ENCODE measurements at places on chromosomes 13 and 19.

DNA sequence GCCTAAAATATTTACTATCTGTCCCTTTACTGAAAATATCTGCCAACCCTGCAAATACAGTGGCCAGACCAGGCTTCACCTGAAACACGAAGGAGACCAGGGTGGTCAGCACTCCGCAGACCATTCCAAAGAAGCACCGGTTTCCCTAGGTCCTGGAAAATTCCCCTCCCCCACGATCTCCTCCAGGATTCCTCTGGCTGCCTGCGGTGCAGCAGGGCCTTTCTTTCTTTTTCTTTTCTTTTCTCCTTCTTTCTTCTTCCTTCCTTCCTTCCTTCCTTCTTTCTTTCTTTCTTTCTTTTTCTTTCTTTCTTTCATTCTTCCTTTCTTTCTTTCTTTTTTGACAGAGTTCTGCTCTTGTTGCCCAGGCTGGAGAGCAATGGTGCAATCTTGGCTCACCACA lies 152.7 kb downstream of the USP12 start:
- DNase-seq: no peak

DNA sequence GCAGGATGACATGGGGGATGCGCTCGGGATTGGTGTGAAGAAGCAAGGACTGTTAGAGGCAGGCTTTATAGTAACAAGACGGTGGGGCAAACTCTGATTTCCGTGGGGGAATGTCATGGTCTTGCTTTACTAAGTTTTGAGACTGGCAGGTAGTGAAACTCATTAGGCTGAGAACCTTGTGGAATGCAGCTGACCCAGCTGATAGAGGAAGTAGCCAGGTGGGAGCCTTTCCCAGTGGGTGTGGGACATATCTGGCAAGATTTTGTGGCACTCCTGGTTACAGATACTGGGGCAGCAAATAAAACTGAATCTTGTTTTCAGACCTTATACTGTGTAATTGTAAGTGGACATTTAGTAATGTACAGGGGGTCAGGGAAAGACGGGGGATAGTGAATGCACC lies 7.0 kb downstream of the KLK2 start:
- DNase-seq: no peak

- DNase-seq: no peak
Measured at GRCh38 chr19:21492947-21493906, 12.2 kb upstream of the ZNF429 start.

GRCh38 chr19:16041299-16041990 lies 34.9 kb upstream of the TPM4 start:
- DNase-seq: peak; percentile 72

DNA sequence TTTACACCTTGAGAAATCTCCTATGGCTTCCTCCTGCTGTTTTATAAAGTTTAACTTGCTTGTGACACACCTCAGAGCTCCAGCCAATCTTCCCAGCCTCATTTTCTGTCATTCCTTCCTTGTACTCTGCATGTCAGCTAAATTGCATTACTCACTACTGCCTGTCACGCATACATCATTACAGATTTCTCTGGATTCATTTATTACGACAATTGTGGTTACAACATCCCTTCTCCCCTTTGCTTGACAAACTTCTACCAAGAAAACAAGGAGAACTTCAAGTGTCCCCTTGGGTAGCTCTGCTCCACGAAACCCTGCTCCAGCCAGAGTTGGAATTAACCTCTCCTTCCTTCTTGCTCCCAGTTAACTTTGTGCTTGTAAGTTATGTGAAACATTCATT lies 22.0 kb upstream of the GPR18 start:
- DNase-seq: no peak

DNA sequence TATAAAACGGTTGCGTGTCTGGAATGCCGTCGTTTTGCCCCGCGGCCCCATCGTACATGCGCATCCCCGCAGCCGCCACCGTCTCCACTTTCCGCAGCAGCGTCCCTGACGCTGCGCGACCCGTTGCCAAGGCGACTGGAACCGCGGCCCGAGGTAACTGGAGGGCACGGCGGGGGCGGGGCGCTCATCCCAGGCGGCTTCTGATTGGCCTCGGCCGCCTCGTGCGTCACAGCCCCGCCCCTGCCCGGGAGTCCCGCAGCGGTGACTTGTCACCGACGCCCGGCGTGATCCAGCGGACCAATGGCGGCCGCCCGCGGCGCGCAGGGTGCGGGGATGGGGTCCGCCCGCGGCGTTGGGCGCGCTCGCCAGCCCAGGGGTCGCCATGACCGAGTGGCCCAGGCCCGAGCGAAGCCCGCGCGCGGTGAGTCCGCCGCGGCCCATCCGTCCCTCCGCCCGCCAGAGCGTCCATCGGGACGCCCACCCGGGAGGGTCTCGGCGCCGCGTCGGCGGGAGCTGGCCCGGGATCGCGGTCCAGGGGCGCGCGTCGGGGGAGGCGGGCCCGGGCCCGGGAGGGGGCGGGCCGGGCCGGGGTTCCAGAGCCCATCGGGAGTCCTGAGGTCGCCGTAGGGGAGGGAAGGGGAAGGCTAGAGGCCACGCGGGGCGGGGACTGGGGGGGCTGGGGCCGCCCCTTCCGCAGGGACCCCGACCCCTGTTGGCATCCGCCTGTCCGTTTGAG lies at the start of gene ZSCAN1:
ZSCAN1 (plus strand) TSS at position 285 of the 736 bp plus-strand sequence. CDS start 3,812 bp downstream, outside the sequence.
- DNase-seq: peak; percentile 83

GRCh38 chr13:34030782-34031181 lies 212.8 kb downstream of the RFC3 start:
- DNase-seq: no peak

DNA sequence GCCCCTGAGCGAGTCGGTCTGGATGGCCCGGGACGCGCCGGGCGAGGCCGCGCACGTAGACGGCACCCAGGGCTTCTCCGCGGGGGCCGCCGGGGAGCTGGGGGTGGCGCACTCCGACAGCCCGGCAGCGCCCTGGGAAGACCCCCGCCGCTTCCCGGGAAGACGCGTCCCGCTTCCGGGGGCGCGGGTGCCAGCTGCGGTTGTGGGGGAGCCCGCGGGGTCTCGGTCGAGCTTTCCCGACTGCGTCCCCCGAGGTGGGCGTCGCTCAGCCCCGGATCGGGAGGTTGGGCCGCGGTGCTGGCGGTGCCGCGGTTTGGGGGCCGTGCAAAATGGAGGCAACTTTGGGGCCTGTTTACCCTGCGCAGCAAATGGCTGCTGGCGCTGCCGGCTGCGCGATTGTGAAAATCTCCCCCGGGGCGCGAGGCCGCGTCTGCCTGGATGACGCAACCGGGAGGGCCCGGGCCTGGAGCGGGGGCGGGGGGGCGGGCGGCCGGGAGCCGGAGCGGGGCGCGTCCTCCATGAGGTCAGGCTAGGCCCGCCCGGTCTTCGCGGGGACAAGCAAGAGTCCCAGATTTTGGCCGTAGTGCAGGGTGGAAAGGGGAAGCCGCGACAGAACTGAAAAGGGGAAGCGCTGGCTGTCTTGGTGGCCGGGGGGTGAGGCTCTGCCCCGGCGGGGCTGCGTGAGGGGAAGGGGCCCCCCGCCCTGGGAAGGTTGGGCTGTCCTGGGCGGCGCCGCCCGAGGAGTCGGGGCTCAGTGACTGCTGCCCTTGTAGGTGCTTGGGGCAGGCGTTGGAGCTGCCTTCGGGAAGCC lies 11.3 kb downstream of the PEAK3 start:
- peak; percentile 86 for DNase-seq

DNA sequence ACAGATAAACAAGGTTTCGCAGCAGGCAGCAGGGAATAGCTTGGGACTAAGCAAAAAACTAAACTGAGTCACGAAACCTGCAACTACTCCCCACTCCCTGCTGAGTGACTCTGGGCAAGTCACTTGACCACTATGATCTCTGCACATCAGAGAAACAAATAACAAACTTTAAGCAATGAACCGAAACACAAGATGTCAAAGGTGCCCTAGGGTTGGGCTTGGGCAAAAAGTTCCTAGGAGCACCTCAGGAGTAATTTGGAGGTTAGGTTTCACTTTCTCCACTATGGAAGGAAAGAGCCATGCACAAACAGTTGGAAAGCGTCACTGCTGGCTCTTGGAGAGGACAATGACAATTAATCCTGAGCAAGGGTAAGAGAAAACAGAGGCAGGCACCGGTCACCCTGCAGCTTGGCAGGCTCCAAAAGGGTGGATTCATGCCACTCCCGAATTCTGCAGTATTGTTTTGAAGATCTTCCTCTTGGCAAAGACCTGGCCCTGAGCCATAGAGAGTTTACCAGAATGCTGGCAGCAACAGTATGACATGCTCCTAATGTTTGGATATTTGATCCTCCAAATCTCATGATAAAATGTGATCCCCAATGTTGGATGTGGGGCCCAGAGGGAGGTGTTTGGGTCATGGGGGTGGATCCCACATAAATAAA lies 60.3 kb downstream of the CRYL1 start:
- no peak for DNase-seq

GRCh38 chr19:10587022-10587838 lies at the start of gene AP1M2:
Gene AP1M2, minus strand, starts transcription at chr19:10587312. Its CDS starts 81 bp downstream, at chr19:10587231.
- no peak for DNase-seq

- no peak for DNase-seq
Measured at GRCh38 chr19:16263141-16263761, 61.4 kb upstream of the KLF2 start.

Data from activated naive CD8-positive, alpha-beta T cell treated with anti-CD3 and anti-CD28 coated beads for 36 hours (primary cell).